ENCODE measurements at places on chromosomes 6 and 20. TPM values are rescaled to one million over a fixed set of nuclear protein-coding genes. Genes with fewer than 3 reads are reported as not detected.

DNA sequence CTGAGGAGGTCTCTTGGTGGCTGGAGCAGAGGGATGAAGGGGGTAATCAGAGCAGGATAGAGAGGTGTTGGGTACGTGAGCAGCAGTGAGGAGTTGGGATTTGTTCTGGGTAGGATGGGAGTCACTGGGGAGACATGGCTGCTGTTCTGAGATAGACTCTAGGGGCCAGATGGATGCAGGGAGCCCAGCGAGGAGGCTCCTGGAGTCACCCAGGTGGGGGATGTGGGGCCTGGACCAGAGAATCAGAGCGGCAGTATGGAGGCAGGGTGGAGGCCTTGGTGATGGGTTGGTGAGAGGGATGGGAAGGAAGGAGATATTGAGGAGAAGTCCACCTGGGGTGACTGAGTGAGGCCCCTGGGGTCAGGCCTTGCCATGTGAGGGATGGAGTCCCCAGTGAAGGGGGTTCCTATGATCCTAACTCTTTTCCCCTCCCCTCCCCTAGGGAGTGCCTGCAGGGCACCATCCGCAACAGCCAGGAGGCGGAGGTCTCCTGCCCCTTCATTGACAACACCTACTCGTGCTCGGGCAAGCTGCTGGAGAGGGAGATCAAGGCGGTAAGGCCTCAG is 13.7 kb downstream of the RBCK1 start:
- no peak for DNase-seq
- peaks cover 3% of the 10 kb centered on the region for H3K36me3 ChIP-seq
- H3K27ac ChIP-seq, result no peak overlapping the region
- no peaks in the 10 kb centered on the region for H3K4me1 ChIP-seq
- no peaks in the 10 kb centered on the region for H3K27me3 ChIP-seq

DNA sequence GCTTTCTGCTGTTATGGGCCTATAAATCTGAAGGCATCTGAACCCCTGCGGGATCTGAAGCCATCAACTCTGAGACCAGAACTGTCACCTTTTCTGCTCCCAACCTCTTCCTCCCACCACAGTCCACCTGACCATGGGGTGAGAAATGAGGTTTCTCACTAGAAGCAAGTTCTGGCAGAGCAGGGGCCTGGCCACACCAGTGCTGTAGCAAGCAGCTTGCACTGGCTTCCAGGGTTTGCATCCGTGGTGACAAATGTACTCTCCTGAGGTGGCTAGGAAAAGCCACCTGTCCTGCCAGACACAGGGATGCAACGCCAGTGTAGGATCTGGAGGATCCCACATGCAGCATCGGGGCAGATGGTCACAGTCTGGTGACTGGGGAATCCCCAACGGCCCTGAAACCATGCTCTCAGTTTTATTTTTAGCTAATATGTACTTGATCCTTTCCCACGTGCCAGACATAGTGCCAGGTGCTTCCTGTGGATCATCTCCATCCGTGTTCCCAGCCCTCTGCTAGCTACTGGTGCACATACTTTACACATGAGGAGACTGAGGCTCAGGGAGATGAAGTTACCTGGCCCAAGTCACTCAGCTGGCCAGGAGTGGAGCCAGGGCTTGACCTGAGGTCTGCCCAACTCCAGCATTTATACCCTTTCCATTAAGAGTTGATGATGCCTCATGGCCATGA is 122.1 kb upstream of the SPACA1 start:
- DNase-seq, result no peak
- no peak overlapping the region for H3K27ac ChIP-seq
- H3K27me3 ChIP-seq, result no peaks in the 10 kb centered on the region

GRCh38 chr6:25153079-25153478 is 126.1 kb upstream of the CARMIL1 start:
- no peak overlapping the region for H3K27ac ChIP-seq
- no peaks in the 10 kb centered on the region for H3K36me3 ChIP-seq
- no peaks in the 10 kb centered on the region for H3K27me3 ChIP-seq
- no peak overlapping the region for H3K4me3 ChIP-seq

- no peak overlapping the region for H3K27ac ChIP-seq
- H3K27me3 ChIP-seq, result no peaks in the 10 kb centered on the region
- no peak overlapping the region for H3K4me3 ChIP-seq
- no peak for DNase-seq
- H3K4me1 ChIP-seq, result no peaks in the 10 kb centered on the region
Measured at GRCh38 chr6:64750910-64751309, 956.1 kb downstream of the EYS start.

GRCh38 chr6:108145639-108146038 is 20.2 kb upstream of the NR2E1 start:
- H3K4me3 ChIP-seq, result no peak overlapping the region
- H3K27me3 ChIP-seq, result peaks cover 16% of the 10 kb centered on the region
- H3K36me3 ChIP-seq, result no peaks in the 10 kb centered on the region
- H3K27ac ChIP-seq, result no peak overlapping the region
- DNase-seq, result no peak

DNA sequence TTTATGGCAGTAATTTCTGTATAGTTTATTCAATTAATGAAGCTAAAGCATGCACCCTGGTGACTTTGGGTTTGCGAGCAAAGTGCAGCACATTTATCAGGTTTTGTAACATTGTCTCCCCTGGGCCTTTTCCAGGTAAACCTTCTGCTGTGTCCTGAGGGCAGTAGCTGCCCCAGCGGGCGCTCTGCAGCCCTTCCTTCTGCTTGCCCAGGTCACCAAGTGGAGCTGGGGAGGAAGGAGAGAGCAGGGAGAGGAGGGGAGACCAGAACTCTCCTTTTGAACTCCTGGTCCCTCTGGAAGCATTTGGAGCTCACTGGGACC is 145.6 kb downstream of the DLL1 start:
- no peak overlapping the region for H3K27ac ChIP-seq
- no peaks in the 10 kb centered on the region for H3K4me1 ChIP-seq
- no peak for DNase-seq
- H3K27me3 ChIP-seq, result no peaks in the 10 kb centered on the region

- peak; percentile 60 for DNase-seq
- H3K27me3 ChIP-seq, result no peaks in the 10 kb centered on the region
- no peaks in the 10 kb centered on the region for H3K36me3 ChIP-seq
- H3K4me3 ChIP-seq, result no peak overlapping the region
- H3K4me1 ChIP-seq, result peaks cover 3% of the 10 kb centered on the region
- H3K27ac ChIP-seq, result no peak overlapping the region
Measured at GRCh38 chr6:149055195-149055899, 262.2 kb upstream of the TAB2 start.

The CYP39A1 gene
- 6.0 TPM for total RNA-seq

All from kidney (tissue), 22 donors.